ENCODE measurements at places on chromosomes 7 and 10.
A peak's percentile ranks its signal among the peaks of the same experiment; 100 is the strongest.

DNA sequence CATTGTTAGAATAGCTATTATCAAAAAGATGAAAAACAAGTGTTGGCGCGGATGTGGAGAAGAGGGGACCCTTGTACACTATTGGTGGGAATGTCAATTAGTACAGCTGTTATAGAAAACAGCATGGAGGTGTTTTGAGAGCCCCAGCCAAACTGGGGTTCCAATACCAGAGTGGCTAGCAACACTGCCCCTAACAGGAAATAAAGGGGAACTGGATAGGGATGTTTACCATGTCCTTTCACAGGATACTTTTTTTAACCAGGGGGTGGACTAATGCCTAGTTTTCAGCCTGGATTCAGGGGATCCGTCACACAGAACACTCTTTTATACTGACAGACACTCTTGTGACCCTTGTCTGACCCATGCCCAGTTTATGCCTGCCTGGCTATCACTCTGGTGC is 6.9 kb upstream of the GSTK1 start:
- DNase-seq, result no peak

GRCh38 chr10:67815571-67816059 is 22.4 kb downstream of the DNAJC12 start:
- no peak for DNase-seq

- no peak for DNase-seq
These were observed 121.1 kb downstream of the HGF start for GRCh38 chr7:81648716-81649115.

- no peak for DNase-seq
These were observed 32.3 kb upstream of the CELF2 start for GRCh38 chr10:10985361-10985760.

GRCh38 chr7:133645884-133646391 is 393.1 kb downstream of the EXOC4 start:
- DNase-seq, result no peak

- DNase-seq, result peak; percentile 96
These were observed at the start of gene UFSP1 for GRCh38 chr7:100888988-100889750. UFSP1 (minus strand) TSS chr7:100889715; CDS start chr7:100889271, 444 bp downstream.

DNA sequence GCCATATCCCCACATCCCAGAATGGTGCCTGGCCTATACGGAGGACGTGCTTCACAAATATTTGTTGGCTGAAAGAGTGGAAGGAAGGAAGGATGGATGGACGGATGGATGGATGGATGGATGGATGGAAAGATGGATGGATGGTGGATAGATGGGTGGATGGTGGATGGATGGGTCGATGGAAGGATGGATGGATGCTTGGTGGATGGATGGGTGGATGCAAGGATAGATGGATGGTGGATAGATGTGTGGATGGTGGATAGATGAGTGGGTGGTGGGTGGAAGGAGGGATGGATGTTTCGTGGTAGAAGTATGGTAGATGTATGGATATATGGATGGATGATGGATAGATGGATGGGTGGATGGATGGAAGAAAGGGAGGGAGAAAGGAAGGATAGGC is 10.8 kb downstream of the CHAT start:
- no peak for DNase-seq
